Fibroblast of skin of right biceps (primary cell): ENCODE measurements at places on chromosomes 5 and 9.

DNA sequence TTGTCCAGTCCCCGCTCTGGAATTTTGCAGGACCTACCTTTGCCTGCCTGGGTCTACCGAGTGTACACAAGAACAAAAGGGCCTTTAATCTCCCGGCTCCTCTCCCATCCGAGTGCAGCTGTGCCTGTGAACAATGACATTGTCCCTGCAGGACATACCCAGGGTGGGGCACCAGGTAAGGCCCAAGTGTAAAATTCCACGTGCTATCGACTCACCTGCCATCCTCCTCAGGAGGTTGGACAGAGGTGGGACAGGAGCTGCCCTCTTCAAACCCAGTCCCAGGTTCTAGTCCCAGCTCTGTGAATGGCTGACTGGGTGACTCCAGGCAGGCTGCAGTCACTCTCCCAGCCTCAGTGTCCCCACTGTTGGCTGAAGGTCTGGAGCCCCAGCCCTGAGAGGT is 159.6 kb upstream of the ALDH1B1 start:
- DNase-seq, result no peak

DNA sequence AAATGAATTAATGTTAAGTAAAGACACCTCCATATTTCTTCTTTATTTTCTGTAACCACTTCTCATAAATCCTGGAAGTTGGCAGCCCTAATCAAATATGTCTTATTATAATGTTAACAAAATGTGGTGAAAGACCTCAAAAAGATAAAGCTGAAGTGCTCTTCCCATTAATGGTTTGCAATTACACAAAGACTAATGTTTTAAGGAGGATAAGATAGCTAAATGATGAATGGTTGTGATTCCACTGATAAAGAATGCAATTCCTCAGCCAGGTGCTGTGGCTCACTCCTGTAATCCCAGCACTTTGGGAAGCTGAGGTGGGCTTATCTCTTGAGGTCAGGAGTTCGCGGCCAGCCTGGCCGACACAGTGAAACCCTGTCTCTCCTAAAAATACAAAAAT is 125.8 kb upstream of the SNX2 start:
- peak; percentile 32 for DNase-seq

DNA sequence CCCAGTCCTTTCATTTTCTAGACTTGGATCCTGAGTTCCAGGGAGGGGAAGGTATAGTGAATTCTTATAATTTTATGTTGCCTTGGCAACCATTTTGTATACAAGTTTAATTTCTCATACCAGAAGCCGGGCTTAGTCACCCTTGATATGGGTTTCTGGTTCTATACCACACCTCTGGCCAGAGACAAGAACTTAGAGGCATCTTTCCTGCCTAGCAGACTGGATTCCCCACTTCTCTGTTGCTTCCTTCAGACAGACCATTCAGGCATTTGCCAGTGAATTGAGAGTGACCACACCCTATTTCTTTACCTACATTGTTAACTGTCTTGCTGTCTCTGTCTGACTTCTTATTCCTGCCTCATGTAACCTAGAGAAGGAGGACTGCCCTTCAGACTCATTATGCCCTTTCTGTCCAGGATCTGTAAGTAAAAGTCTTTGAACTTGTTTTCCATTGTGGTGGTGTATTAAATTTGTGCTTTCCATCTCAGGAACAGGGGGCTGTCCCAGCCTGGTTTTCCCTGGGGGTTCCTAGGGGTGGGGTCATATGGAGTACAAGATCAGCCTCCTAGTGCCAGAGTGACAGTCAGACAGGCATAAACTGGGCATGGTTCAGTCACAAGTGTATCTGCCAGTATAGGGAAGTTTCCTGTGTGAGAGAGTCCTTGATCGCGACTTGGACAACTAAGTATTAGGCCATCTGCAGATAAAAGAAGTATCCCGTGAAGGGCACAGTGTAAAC is 27.4 kb downstream of the TNFSF8 start:
- peak; percentile 46 for DNase-seq

DNA sequence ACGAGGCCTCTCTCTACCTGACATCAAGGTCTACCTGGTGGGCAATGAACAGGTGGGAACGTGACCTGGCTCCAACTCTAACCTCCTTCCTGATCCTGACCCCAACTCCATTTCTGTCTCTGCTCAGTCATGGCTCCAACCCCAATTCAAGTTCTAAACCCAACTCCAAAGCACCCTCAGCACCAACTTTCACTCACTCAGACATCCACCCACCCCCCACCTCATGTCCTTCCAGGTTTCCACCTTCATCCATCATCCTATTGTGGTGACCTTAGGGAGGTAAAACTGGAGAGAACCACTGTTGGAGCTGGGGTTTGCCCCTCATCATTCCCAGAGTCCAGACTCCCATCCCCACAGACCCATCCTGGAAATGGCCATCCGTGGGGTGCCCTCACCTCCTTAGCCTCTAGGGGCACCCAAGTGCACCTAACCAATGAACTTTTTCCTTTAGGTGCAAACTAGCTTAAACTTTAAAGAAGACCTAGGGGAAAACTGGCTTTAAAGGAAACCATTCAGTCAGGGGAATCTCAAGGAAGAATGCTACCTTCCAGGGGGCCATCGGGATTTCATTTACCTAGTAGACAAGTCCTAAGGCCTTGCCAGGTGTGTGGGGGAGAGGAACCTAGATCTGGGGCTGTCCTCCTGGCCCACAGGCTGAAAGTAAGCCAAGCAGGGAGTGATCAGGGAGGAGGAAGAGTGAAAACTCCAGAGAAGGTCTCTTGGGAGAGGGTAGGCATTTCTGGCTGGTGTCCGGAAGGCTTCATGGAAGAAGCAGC is 11.3 kb downstream of the RGS14 start:
- DNase-seq, result peak; percentile 19

GRCh38 chr9:87198716-87199115 is 251.4 kb upstream of the GAS1 start:
- peak; percentile 51 for DNase-seq
